ENCODE measurements at places on chromosomes 2 and 18. TPM values are rescaled to one million over a fixed set of nuclear protein-coding genes. Genes with fewer than 3 reads are reported as not detected.

DNA sequence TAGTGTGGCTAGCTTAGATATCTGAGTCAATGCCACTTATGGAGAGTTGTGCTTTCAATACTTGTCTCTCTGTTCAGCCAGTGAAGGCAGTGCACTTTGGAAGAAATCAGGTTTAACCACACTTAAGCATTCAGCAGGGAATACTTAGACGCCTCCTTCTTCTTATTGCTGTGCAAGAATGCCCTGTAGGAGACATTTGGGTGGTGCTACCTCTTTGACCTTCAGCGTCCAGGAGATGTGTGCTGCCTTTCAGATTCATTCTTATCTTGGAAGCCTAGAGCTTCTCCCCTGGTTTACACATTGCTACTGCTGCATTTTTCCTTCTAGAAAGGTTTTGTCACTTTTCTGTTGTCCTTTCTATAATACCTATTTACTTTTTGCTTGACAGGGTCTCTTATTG is 350.5 kb downstream of the ARL6IP6 start:
- DNase-seq, result no peak

DNA sequence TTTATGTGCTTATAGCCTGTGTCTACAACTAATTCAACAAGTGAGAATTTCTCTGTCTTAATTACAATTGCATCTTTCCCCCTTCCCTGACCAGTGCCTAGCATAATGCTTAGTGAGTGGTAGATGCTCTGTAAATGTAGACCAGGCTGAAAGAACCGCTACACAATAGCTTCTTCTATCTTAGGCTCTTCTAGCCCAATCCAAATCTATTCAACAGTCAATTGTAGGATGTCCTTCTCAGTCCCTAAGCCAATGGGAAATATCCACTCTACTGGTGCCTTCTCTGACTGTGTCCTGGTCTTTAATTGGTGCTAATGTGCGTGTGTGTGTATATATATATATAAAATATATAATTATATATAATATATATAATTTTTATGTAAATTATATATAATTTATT is 34.1 kb upstream of the GCC2 start:
- no peak for DNase-seq

Gene RAB27B
- 1.8 TPM for total RNA-seq

DNA sequence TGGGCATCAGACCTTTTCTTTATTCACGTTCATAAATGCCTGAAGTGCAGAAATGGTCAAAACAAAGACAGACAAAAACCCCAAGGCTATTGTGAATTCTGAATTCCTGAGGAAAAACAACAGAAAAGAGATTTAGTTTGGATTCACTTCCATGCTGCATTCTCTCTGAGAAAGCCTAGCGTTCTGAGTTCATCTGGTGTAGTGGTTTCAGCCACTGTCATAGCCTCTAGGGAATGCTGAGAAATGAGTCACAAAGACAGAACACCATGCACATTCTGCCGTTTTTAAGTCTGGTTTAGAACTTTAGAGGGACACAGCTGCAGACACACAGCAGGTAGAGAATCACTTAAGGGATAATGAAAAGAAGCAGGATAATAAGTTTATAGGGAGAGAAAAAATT is 93.8 kb downstream of the LRP1B start:
- DNase-seq, result no peak

- no peak for DNase-seq
These were observed 213.1 kb downstream of the NBAS start for GRCh38 chr2:15348045-15348444.

Data from stomach (tissue), 19 donors.